ENCODE measurements at places on chromosomes 6 and 20. TPM values are rescaled to one million over a fixed set of nuclear protein-coding genes. Genes with fewer than 3 reads are reported as not detected.

KCNB1 gene
- not detected for total RNA-seq

FILIP1 gene
- 10.8 TPM for total RNA-seq

STMN3 gene
- total RNA-seq: 0.69 TPM

TRIM31 gene
- not detected for total RNA-seq

TPD52L2 gene
- total RNA-seq: 164 TPM

All from bladder microvascular endothelial cell (primary cell).